ENCODE measurements at places on chromosomes 6 and 20.
A peak's percentile ranks its signal among the peaks of the same experiment; 100 is the strongest.

GRCh38 chr20:36975099-36975818 is 23.8 kb upstream of the SAMHD1 start:
- peak; percentile 38 for DNase-seq

GRCh38 chr6:35030099-35030498 is 111.0 kb downstream of the TCP11 start:
- DNase-seq, result no peak

DNA sequence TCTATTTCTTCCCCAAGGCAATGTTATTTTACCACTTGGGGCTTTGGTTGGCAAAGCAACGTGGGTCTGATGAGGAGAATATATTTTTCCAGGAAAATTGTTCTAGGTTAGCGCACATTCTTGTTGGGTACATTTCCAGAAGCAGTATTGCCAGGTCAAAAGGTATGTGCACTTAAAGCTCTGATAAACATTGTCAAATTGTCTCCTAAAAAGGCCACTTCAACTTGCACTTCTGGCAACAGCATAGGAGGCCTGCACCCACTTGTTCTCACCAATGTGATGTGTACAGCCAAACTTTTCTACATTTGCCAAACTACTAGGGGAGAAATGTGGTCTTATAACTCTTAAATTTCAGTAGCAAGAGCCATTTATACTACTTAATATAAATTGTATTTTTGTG is 197.5 kb upstream of the COL21A1 start:
- DNase-seq, result no peak

DNA sequence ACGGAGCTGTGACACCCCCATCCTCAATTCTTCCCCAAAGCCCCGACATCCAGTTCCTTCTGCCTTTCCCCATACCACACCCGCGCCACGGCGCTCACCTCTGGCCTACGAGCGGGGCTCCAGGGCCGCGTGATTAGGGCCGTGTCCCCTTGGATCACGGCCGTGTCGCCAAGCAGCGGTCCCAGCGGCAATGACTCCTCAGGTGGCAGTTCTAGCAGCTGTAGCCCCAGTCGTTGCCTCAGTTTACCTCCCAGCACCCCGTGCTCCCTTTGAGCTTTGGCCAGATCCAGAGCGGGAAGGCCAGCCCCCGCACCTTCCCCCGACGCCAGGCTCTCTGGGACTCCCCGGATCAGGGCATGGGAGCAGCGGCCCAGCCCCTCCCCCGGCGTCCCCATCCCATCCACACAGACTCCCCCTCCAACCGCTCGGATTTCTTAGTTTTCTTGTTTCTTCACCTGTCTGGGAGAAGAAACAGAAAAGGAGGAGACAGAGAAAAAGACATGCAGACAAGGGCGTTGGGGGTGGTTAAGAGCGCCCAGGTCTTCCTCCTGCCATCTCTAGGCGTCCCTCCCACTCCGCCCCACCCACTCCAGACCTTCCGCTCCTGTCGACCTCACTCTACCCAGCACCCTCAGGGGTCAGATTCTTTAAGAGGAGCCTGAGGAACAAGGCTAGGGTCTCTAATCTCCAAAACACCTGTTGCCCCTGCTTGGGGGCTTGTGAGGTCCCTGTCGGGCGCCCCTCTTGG is at the start of gene DDAH2:
DDAH2 (minus strand) TSS at position 533 of the 748 bp plus-strand sequence; CDS start at position 395, 138 bp downstream.
- DNase-seq, result no peak

GRCh38 chr20:62652041-62652893 is 10.0 kb downstream of the SLCO4A1 start:
- peak; percentile 28 for DNase-seq

Measured in stimulated activated CD4-positive, alpha-beta T cell treated with anti-CD3 and anti-CD28 coated beads, Interleukin-15, amount 100 ng/mL, for 1 hour (primary cell).